ENCODE measurements at places on chromosomes 2 and 18. TPM values are rescaled to one million over a fixed set of nuclear protein-coding genes. Genes with fewer than 3 reads are reported as not detected.

ICOS gene
- total RNA-seq: 0.49 TPM

ZNF385B gene
- total RNA-seq: 2.2 TPM

TRIM54 gene
- not detected for total RNA-seq

PRKRA gene
- total RNA-seq: 55.6 TPM

WDSUB1 gene
- 9.1 TPM for total RNA-seq

ZSWIM2 gene
- total RNA-seq: not detected

RHBDD1 gene
- 41.6 TPM for total RNA-seq

ACADL gene
- 0.19 TPM for total RNA-seq

ACMSD gene
- total RNA-seq: not detected

SERPINB5 gene
- 2.6 TPM for total RNA-seq

HOXD13 gene
- 1.1 TPM for total RNA-seq

STAMBP gene
- 42.5 TPM for total RNA-seq

POMC gene
- total RNA-seq: 1.8 TPM

GRCh38 chr2:9658972-9659371, 28.2 kb upstream of the YWHAQ start:
- no peak for DNase-seq

DNA sequence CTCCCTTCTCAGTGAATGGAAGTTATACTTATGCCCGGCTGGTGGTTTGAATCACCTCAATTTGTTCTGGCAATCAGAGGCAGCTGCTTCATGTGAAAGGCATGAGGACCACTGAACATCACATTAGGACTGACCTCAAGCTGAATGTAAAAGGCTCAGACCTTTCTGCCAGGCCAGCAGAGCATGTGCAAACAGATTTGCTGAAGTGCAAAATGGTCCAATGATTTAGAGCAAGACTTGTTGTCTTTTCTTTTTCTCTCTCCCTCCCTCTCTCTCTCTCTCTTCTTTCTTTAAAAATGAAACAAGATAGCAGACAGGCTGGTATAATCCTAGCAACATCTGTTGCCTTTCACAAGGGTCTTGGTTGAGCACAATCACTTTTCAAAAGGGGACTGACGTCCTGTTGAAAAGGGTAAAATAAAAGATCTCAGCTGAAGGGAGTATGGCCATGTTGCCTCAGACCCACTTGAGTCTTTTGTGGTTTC, 13.3 kb upstream of the CDH7 start:
- DNase-seq: no peak

GRCh38 chr2:36582538-36582937, 15.4 kb downstream of the FEZ2 start:
- no peak for DNase-seq

DNA sequence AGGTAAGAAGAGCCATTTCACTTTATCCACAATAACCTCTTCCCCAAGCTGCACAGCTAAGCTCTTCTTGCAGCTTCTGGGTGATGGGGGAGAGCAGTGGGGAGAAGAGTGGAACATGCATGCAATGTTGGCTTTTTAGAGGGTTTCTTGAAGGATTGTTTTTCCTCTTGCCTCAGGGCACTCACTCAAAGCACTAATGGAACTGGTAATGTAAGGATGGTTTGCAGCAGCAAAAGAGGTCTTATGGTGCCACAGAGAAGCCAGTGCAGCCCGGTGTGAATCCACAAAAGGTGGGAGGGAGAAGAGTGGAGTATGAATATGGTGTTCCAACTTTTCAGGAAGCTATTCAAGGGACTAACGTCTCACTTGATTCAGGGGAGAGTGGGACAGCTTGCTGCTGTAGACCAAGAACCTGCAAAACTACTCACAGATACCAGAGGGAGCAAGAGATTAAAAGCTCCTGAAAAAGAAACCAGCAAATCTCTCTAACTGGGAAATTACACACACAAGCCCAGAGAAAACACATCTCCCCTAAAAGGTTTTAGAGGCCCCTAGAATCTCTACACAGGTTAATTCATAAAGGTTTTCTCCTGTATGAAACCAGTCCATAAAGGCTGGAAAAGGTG, 116.4 kb downstream of the CHN1 start:
- no peak for DNase-seq

GRCh38 chr2:156064540-156064939, 268.0 kb downstream of the NR4A2 start:
- DNase-seq: no peak

DNA sequence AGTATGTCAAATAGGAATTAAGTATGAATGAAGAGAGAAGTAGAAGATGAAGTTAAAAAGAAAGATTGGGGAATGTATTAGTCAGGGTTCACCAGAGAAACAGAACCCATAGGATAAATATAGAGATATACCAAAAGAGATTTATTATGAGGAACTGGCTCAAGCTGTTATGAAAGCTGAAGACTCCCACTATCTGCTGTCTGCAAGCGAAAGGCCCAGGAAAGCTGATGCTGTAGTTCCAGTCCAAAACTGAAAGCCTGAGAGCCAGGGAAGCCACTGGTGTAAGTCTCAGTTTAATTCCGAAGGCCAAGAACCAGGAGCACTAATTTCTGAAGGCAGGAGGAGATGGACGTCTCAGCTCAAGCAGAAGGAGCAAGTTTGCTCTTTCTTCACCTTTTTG, 200.9 kb upstream of the FN1 start:
- DNase-seq: no peak

- DNase-seq: no peak
Measured at GRCh38 chr2:57417007-57417406, 629.6 kb upstream of the VRK2 start.

DNA sequence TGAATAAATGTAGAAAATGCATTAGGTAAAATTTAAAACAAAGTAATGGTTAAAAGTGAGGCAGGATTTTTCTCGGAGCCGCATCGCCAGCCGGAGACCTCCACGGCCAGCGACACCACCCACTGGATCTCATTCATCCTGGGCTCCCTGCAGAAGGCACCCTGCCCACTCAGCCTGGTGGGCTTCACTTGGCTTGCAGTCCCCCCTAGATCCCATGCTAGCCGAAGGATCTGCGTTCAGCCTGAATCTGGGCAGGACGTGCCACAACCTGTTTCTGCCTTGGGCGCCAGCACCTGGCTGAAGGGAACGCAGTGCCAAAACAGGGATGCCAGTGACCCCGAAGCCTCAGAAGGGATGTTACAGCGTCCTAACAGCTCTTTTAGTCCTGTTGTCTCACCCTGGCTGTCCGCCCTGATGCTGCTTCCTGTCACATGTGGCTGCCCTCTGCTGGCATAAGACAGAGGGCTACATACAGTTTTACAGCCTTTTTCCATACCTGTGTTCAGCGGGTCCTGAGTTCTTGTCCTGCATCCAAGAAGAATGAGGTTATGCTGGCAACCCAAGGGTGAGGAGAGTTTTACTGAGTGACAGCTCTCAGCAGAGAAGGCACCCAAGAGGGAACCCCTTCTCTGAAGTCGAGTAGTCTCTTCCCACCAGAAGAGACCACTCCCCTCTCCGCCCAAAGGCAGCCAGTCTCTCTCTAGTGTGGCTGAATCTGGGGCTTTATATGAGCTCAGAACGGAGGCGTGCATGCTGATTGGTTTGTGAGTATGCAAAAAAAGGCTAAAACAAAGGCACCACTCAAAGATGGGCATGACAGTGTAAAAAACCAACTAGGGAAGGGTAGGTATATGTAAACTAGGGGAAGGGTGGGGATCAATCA, 173.1 kb upstream of the GYPC start:
- no peak for DNase-seq

DNA sequence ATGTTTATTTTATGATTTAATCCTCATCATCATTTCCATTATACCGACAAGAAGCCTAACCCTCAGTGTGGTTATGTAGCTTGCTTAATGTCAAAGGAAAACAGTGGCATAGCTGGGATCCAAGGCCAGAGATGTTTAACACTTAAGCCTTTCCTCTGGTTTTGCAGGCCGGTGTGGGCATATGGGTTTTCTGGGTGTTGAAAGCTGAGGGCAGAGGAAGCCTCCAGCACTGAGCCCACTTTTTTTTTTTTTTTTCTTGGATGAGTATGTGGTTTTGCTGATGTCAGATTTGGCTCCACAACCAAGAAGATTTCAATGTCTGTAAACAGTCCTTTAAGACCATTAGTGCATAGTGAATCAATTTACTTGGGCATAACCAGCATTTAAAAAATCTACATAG, 41.3 kb downstream of the LHCGR start:
- DNase-seq: no peak

GRCh38 chr18:30556112-30556511, 486.4 kb downstream of the DSC3 start:
- peak; percentile 89 for DNase-seq

- no peak for DNase-seq
Measured at GRCh38 chr2:18238209-18238608, 322.2 kb downstream of the RDH14 start.

- no peak for DNase-seq
Measured at GRCh38 chr2:233832414-233832813, 21.9 kb downstream of the HJURP start.

- no peak for DNase-seq
Measured at GRCh38 chr2:151927501-151928221, 99.4 kb upstream of the ARL5A start.

GRCh38 chr2:105627534-105627933, 117.2 kb upstream of the NCK2 start:
- no peak for DNase-seq

DNA sequence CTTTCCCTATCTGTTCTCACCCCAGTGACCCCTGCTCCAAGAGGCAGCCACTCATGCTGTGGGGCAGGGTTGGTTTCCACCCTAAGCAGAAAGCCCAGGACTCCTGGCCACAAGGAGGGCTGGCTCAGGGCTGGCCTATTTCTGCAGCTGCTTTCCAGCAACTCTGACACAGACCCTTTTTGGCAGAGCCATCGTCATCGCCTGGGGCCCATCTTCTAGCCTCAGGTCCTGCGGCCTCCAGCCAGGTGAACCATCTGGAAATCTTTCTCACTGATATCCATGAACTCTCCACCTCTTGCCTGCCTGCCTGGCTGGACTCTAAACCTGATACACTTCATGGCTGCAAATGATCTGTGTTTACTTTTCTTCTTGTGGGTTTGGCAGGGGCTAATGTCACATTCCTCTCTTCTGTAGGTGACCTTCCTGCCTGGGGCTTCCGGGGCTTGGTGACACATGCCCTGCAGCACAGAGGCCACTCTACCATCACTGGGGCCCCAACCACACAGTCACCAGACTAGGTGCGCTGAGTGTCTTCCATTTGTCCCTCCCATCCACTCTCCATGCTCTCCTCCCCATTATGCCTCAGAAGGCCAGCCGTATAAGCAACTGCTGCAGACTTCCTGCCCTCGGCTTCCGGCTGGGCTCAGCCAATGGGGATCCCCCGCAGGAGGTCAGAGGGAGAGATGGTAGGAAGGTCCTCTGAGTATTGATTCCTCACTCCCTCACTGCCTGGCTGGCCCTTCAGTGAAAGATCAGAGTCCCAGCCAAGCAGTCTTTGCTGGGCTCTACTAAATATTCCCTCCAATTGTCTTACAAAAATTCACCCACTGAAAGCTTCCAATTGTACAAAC, 9.7 kb upstream of the COPS8 start:
- DNase-seq: no peak

- peak; percentile 49 for DNase-seq
Measured at GRCh38 chr18:48022531-48023329, 92.3 kb upstream of the SMAD2 start.

GRCh38 chr2:166230024-166230723, 102.4 kb upstream of the SCN1A start:
- no peak for DNase-seq

DNA sequence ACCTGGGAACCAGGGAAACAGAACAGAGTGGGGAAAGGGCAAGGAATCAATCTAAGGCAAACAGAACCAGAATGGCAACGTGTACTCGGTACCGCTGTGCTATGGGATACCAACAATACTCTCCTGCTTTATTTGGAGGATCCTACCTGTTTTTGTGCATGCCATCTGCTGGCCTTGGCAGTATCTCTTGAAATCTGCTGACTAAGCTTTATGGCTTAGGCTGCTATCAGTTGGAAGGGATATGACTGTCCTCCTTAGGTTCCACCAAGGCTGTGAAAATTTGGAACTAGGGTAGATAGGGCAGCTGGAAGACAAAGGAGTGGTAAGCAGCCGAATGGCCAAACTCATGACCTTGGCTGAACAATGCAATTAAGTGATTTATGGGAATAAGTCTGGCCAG, 71.3 kb upstream of the LYPD6 start:
- no peak for DNase-seq

DNA sequence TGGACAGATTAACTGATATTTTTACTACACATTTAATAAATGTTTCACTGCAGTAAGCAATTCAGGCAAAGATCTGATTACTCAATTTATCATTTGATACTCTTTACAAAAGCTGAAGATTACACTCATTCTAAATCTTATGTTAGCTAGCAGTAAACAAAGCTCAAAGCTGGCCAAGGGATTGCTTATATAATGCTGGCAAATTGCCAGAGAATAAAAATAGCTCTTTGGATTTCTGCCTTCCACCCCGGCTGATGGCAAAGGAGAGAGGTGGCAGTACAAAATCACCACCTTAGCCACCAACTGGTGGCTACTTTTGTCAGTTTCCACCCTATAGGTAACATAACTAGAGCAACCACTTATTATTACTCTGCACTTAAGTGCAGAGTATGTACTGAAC, 320.5 kb downstream of the FSIP2 start:
- DNase-seq: no peak

All from mucosa of descending colon (tissue), 3 donors.